Cardiac septum (tissue), 1 donor: ENCODE measurements at places on chromosomes 6 and 20. TPM values are rescaled to one million over a fixed set of nuclear protein-coding genes. Genes with fewer than 3 reads are reported as not detected.

PTCRA gene
- total RNA-seq: not detected

LEMD2 gene
- total RNA-seq: 29.6 TPM

SLC22A7 gene
- total RNA-seq: not detected

IL17F gene
- not detected for total RNA-seq

DNA sequence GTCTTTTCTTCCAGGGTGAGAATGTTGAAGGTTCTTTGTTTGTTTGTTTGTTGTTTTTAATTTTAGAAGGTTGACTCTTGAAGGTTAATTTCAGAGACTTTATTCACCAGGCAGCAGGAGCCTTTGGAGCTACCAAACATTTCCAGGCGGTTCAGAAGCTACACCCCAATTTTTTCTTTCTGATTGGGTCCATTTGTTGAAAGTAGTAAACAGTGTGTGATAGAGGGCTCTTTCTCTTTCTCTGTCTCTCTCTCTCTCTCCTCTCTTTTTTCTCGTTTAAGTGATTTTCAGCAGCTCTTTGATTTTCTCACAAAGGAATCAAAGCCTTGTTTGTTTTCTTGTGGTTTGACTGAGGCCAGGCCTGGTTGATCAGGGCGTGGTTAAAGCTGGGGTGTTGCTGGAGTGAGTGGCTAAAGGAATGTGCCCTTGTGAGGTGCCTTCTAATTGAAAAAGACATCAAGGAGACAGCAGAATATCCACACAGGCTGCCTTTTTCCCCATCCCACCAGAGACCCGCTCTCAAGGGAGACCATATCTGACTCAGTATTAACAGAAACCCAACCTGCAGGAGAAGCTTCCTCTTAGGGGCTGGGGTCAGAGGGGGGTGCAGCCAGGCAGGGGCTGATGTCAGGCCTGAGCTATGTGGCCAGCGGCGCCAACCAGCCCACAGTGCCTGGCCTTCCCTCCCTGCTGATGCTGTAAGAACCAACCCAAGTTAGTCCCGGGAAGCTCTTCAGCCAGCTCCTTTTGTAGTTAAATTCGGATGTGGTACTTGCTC, 40.4 kb upstream of the NAA20 start:
- DNase-seq: no peak

- DNase-seq: no peak
These were observed 91.0 kb downstream of the SCP2D1 start for GRCh38 chr20:18904624-18905023.

DNA sequence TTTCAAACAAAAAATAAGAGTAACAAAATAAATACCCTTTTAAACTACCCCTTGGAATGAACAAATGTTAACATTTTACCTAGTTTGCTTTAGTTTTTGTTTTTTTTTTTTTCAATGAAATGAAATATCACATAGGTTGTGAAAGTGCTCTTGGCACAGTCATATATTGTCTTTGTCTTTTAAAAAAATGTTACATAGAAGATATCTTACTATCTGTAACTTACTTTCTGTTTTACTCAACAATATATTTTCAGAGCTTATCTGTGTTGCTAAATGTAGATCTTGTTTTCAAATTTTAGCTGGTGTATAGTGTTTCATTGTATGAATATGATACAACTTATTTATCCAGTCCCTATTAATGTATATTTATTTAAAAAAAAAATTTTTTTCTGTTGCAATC, 8.6 kb downstream of the CEP57L1 start:
- DNase-seq: no peak

DNA sequence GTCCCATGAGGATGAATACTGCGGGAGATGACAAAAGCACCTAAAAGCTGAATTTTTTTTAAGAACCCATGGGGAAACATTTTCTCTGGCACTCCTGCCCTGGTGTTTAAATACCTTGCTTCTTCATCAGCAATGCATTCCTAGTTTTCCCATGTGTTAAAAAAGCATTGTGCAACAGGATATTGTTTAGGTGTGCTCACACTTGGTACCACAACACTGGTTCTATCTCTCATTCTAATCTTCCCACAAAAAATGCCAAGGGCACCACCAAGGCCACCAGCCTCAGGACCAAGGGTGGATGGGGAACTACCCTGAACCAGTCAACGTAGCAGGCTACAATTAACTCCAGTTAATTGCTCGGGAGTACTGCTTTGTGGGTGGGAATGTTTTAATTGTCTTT, 50.9 kb downstream of the ALDH5A1 start:
- DNase-seq: no peak

DNA sequence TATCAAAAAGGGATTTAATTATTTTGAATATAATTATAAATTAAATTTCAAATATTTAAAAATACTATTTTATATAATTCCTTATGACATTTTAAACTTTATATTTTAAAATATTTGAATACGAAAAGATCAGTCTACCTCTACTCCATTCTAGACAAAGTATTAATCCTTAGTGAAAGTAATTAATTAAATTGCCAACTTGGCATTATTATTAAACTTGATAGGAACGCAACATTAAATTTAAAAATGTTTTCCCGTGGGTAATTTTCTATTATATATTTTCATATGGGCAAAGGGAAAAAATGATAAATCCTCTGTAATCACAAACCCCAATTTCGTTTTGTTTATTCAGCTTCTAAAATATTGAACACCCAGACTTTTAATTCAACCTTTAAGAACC, 8.4 kb upstream of the FHL5 start:
- DNase-seq: no peak

- no peak for DNase-seq
These were observed 102.4 kb downstream of the CDH26 start for GRCh38 chr20:60060593-60060992.

GRCh38 chr6:154403788-154404187, 47.2 kb upstream of the IPCEF1 start:
- no peak for DNase-seq

DNA sequence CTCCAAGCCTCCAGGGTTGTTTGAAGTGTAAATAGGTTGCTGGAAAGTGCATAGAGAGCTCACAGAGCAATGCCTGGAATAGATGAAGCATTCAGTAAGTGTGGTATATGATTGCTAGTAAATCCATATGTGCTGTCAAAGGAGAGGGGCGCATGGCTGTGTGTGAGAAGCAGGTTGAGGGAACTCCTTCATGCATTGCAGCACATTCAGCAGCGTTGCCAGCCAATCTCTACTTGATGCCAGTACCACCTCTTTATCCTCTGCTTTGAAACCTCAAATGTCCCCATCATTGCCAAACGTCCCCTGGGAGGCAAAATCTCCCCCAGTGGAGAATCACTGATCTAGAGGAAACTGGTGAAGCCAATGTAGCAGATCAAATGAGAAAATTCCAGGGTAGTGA, 82.7 kb upstream of the RALGAPA2 start:
- no peak for DNase-seq

GRCh38 chr20:63794614-63795013, 36.5 kb downstream of the ZBTB46 start:
- DNase-seq: no peak

GRCh38 chr20:50470264-50470858, 39.8 kb upstream of the PTPN1 start:
- DNase-seq: no peak

- peak; percentile 77 for DNase-seq
These were observed 21.8 kb downstream of the CTCFL start for GRCh38 chr20:57503035-57503658.

- no peak for DNase-seq
These were observed 501.4 kb downstream of the EPM2A start for GRCh38 chr6:145233955-145234354.

- no peak for DNase-seq
These were observed 99.7 kb downstream of the TMEM170B start for GRCh38 chr6:11637266-11637665.

DNA sequence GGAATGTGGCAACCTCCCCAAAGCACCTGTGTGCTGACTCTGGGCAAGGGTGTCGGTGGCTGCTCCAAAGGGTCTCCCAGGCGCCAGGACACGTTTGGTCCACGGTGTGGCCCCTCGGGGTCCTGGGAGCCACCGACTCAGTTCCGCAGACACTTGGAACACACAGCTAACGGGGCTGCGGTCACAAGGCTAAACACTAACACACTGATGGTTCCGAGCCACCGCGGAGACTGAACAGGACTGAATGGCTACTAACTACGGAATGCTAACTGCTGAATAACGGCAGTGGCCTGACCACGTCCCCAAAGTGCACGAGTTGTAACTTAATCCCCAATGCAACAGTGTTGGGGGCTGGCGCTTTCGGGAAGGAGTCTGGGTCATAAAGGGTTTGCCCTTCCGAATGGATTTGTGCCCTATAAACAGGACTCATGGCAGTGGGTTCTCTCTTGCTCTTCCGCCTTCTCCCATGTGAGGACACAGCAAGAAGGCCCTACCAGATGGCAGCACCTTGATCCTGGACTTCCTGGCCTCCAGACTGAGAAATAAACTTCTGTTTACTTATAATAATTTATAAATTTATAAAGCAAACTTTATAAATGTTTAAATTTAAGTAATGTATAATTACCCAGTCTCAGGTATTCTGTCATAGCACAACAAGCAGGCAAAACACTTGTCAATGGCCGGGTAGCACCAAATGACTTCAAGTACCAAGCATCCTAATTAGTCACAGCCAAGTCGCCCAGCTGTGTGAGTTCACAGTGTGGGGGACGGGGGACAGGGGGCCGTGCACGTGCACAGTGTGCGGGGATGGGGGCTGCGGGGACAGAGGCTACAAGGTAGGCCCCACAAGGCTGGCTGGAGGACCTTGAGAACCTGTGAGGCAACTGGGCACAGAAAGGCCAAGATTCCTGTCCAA, 2.3 kb upstream of the EEF1A2 start:
- DNase-seq: no peak
